ENCODE measurements at places on chromosomes 5 and 9.

DNA sequence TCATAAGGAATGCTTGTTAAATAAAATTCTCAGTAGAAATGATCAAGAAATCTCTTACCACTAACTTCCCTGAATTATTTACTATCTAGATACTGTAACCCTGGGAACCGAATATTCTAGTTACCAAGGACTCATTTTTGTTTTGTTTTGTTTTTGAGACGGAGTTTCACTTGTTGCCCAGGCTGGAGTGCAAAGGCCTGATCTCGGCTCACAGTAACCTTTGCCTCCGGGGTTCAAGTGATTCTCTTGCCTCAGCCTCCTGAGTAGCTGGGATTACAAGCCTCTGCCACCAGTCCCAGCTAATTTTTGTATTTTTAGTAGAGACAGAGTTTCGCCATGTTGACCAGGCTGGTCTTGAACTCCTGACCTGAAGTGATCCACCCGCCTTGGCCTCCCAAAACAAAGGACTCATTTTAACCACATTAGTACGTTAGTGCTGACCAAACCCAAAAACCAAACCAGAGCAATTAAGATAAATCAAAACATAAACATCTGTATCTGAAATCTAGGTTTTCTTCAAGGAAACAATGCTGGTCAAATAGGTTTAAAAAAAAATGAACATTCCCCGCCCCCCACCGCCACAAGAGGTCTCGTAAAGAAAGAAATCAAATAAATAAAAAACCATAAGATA, 3.7 kb downstream of the TXN start:
- DNase-seq: no peak

DNA sequence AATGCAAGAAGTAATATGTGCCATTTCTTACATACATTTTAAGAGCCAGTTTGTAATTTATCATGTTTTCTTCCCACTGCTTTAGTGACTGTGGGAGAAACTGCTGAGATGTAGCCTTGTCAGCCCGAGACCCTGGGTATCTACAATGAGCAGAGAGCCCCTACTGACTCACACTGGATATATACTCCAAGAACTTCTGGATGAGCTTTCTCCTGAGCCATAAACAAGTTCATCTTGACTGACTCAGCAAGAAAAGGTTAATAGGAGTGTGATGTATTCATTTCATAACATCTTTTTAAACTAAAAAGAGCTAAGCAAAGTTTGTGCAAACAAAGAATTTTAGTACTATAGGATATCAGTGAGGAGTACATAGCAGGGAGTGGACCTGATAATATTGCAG, 182.5 kb downstream of the EDIL3 start:
- no peak for DNase-seq

DNA sequence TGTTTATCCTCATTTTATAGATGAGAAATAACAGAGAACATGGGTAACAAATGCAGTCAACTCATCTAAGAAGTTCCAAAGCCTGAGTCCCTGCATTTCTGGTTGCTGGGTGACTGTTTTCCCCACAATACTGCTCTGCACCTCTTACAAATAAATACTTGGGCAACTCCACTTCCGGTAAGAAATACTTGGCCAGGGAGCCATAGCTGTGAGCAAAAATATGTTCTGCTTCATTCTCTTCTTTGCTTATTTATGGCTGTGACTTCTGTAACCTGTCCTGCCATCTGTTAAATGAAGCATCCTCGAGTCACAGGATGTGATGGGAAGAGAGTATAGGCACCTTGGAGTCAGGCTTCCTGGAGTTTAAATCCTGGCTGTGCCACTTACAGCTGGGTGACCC, 49.9 kb downstream of the GDNF start:
- no peak for DNase-seq

DNA sequence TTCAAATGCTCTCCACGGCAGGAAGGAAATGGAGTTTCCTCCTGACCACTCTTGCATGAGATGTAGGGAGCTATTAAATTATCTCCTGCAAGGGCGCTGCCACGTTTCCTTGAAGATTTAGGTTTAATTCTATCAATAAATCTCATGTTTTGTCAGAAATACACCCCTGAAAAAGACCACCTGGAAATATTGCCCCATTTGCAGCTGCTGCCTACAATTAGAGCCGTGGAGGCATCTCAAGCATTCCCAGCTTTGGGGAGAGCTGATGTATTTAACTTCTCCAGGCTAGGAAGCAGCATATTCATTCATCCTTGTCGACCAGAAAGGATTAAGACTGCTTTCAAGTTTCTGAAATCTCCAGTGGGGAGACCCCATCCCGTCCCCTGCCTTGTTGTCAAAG, 40.5 kb downstream of the CCNJL start:
- DNase-seq: no peak

DNA sequence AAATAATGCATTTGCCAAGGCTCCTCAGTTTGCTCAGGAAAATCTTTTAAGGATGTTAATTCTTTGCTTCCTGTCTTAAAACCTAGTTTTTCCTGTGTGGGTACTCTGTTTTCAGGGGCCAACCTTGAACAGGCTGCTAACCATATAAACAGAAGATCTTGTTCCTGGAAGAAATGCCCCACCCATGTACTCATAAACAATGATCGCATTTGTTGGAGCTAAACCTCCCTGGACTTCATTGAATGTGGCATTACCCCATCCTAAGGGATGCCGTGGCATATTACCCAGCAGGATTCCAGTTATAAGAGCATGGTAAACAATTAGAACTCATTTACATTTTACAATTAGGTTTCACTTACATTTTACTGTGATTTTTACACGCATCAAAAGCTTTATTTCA, 436.0 kb downstream of the ZNF608 start:
- no peak for DNase-seq

DNA sequence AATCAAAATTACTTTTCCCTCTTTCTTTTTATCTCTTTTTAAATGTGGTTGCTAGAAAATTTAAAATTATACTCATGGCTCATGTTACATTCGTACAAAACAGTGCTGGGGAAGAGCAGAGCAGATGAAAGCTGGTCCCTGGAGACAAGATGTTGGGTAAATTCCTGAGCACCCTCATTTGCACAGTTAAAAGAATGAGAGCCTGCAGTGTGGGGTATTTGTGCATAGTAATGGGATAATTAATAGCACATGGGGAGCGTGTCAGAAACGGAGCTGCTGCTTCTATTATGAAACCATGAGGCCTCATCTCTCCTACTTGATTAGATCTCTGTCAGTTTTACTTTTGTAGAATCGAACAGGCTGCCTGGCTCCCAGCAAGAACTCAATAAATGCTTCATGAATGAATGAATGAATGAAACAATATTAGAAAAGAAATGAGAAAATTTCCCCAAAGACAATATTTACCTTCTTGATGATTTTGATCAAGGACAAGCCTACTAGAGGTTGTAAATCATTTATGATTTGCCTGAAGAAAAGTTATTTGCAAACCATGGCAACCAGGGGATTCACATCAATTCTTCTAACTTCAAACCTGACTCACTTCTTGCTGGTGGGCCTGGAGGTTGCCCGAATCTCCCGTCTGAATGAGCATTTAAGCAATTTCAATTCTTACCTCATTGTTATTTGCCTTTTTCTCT, 177.2 kb upstream of the TUT7 start:
- peak; percentile 43 for DNase-seq

DNA sequence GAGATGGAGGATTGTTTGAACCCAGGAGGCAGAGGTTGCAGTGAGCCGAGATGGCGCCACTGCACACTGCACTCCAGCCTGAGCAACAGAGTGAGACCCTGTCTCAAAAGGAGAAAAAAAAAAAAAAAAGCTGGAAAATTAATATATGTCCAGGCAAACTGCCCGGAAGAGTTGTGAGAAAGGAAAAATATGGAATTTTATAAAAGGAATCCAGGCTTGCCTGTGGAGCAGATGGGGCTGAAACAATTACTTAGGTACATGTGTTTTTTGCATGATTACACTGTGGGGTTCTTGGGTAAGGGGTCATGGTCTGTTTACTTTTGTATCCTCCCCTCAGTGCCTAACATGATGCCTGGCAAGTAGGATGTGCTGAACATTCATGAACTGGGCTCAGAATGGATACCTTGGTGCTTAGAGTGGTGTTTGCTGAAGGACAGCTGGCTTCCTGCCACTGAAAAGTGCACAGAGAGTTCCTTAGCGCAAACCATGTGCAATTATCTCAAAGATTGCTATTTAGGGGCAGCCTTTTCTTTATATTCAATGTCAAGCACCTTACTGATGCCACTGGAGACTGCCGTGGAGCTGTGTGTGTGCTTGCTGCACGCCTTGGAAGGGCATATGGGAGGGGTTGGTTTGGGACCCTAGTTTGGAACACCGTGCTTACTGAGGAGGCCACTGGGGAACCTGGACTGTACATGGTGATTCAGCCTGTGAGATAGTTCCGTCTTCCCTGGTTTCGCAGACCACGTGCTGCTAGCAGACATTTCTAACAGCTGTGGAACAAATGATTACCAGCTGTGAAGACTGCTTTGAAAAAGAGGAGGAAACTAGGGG, 78.4 kb downstream of the MAP1B start:
- DNase-seq: no peak

DNA sequence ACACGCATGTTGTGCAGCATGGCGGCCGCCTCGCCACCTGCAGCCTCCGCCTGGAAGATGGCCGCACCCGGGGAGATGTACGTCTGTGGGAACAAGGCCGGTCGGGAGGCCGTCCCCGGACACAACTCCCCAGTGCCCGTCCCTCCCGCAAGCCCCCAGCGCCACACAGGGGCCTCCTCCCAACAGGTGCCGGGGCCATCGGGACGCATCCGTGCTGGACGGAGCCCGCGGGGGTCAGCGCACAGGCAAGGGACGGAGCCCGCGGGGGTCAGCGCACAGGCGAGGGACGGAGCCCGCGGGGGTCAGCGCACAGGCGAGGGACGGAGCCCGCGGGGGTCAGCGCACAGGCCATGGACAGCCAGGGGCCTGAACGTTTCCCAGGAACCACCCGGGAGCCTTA, 26.5 kb downstream of the SLC12A7 start:
- no peak for DNase-seq

DNA sequence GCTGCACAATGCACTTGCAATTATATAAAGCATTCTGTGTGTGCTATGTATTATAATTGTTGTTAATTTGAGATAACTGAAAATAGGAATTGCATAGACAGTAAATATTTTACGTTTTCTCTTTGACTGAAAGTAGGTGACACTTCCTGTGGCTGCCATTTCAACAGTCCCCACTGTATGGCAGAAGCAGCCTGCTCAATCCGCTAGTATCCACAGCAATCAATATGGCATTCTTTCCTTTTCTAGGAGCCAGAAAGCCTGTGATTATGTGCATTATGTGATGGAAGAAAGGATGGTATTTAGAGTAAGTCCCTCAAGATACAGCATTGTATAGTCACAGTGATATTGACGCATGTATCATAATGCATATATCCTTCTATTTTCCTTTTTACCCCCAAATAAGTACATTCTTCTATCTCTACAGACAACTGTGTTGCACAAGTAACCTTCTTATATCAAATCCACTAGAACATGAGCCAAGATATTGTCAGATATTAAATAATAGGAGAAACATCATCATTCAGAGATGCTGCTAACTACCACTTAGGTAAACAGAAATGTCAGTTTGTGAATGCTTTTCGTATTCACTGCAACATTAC, 59.7 kb downstream of the CARTPT start:
- no peak for DNase-seq

GRCh38 chr5:37568893-37569292, 189.8 kb downstream of the WDR70 start:
- DNase-seq: no peak

- DNase-seq: no peak
Observed at GRCh38 chr9:113511856-113512761, 48.6 kb downstream of the RGS3 start.

- DNase-seq: no peak
Observed at GRCh38 chr5:173729079-173729765, 112.8 kb upstream of the BOD1 start.

DNA sequence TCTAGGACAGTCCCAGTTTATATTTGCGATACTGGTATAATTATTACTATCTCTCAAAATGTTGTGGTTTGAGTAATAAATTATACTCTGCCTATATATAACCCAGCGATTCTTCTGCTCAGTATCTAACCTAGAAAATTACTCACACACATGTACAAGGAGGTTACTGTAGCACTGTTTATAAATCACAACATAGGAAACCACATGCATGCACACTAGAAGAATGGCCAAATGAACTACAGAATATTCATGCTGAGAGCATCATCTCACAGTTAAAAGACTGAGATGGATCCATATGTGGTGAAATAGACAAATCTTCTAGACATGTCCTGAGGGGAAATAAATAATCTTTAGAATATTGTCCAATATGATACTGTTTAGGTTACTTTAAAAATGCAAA, 62.1 kb downstream of the INSYN2B start:
- no peak for DNase-seq

DNA sequence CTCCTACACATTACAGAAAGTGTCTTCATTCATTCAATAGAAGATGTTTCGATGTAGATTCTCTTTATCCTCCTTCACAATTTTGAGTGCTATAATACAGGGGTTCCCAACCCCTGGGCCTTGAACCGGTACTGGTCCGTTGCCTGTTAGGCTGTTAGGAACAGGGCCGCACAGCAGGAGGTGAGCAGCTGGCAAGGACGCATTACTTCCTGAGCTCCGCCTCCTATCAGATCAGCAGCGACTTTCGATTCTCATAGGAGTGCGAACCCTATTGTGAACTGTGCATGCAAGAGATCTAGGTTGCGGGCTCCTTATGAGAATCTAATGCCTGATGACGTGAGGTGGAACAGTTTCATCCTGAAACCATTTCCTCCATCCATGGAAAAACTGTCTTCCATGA, 153.0 kb upstream of the SMC2 start:
- DNase-seq: no peak

- no peak for DNase-seq
Observed at GRCh38 chr5:172245703-172246125, 37.9 kb downstream of the UBTD2 start.

DNA sequence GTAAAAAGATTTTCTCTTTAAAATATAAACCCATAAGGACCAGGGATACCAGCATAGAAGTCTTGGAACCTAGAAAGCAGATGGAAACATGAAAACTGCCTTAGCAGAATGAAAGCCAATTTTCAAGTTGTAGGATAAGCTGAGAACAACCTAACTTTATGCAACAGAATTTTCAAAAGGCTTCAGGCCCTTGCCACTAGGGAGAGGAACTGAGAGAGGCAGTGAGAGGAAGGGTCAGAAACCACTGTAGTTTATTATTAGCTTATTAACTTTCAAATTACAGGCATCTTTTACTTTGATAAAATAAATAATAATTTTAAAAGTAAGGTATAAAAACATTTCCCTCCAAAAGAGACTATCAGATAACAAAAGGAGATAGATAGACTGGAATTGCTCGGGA, 33.4 kb downstream of the FAM81B start:
- DNase-seq: no peak

DNA sequence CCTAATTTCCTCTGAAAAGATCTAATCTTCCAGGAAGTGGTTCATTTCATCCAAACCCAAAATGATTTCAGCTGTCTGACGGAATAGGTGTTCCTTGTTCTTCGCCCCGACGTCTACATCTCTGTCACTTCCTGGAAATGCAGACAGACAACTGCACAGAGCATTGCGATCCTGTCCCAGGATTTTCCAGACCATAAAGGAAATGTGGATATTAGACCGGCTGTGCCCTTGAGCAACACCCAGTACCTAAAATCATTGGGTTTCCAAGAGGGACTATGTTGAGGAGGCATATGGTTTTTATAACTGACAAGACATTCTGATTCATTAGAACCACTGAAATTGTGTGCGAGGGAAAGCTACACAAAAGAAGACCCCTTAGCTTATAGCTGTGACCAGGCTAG, 74.2 kb downstream of the MSX2 start:
- no peak for DNase-seq
